ENCODE measurements at places on chromosomes 5 and 9. TPM values are rescaled to one million over a fixed set of nuclear protein-coding genes. Genes with fewer than 3 reads are reported as not detected.

- DNase-seq = no peak
Observed at GRCh38 chr5:36279054-36279698, 22.5 kb downstream of the RANBP3L start.

DNA sequence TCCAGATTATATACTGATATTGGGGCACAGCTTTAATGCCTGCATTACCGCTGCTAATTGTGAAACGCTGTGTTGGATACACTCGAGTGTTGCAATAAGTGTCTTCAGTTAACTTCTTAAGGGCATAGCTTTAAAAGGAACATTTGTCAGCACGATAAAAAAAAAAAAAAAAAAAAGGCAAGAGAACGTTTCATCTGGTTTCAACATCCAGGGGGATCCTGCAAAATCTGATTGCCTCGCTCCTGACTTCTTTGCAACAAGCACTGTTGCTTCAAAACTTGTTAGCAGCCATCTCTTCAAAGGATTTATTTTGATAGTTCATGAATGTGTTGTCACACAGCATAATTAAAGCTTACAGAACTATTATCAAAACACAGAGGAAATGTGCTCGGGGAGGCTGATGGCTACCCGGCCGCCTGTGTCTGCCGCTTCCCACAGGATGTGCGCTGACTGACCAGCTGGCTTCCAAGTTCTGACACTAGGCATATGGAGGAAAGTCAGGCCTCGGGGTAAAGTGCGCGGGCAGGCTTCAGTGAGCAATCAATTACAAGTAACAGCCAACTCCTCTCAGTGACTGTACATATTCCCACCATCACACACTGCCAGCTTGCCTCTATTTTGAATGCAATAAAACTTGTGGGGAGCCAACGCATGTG is 77.7 kb downstream of the EBF1 start:
- peak; percentile 73 for DNase-seq

DNA sequence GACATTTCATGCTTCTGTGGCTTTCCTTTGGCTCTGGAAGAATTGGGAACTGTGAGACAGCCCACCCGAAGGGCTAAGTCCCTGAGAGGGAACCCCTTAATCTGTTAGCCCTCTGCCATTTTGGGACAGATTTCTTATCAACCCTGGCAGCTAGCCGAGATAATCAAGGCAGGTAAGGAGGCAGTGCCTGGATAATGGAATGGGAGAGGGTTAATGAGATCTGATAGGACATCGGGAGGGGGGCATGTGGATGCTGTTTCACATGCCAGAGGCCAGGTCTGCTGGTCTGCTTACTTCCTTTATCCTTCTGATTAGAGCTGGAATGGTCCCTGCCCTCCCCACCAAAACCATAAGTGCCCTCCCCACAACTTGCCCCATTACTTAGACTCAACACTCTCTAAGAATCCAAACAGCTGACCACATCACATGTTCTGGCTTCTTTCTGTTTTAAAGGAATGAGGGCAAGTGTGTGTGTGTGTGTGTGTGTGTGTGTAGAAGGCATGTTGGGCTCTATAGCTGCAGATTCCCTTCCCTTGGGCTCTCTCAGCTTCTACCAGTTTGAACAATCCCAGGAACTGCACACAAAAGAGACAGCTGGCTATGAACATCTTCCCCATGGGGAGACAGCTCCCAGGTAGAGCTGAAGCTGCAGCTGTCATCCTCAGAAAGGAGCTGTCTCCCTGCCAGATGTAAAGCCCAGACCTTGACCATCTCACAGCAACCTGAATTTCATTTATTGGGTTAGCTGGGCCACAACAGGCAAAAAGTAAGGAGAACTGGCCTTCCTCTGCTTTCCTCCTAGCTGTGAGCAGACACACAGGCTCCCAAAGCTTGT is 221.3 kb downstream of the PIK3R1 start:
- no peak for DNase-seq

GRCh38 chr5:133749331-133749985 is 137.1 kb upstream of the FSTL4 start:
- no peak for DNase-seq

GRCh38 chr9:120869360-120869687 is 7.7 kb downstream of the PHF19 start:
- DNase-seq = no peak

- DNase-seq = no peak
Observed at GRCh38 chr5:169351721-169352120, 50.8 kb upstream of the SLIT3 start.

GRCh38 chr5:17120209-17120608 is 97.2 kb upstream of the BASP1 start:
- no peak for DNase-seq

GRCh38 chr5:66653325-66653724 is 57.1 kb downstream of the MAST4 start:
- no peak for DNase-seq

- no peak for DNase-seq
Observed at GRCh38 chr5:43410414-43410813, 1.8 kb downstream of the CCL28 start.

- DNase-seq = no peak
Observed at GRCh38 chr9:132632413-132633129, 37.2 kb downstream of the DDX31 start.

DNA sequence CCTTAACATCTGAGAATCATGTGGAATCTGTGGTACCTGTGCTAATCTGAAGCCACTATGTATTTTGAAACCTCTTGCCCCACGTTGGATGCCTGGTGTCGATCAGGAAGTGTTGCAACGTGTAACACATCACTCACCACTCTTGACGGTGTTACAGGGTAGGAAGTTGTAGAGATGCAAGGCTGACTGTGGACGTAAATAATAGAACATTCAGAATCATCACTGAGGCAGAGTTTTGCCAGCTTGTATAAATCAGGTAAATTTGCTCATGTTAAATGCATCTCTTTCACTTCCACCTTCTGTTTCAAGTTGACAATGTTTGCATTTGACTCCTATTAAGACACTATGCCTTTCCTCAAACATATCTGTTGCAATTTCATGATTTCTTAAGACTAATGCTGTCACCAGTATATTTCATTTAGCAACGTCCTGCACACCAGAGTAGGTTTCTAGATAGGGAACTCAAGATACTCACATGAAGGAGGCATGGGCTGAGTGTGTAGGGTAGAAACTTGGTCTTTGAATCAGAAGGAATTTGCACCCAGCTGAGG is 38.1 kb downstream of the BASP1 start:
- DNase-seq = no peak

- DNase-seq = peak; percentile 67
Observed at GRCh38 chr5:78497573-78498533, 137.4 kb downstream of the SCAMP1 start.

DNA sequence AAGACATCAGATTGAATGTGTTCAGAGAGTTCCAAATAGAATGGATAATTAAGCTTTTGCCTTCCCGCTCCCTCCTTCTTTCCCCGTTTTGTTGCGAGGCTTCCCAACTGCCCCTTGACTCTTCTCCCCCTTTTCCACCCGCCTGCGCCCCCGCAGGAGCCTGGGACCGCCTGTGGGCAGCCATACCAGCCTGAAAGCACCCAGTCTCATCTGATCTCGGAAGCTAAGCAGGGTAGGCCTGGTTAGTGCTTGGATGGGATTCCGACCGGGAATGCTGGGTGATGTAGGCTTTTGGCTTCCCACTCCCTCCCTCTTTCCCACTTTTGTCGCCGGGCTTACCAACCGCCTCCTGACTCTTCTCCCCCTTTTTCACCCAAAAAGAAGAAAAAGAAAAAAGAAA is 6.8 kb upstream of the HSD17B4 start:
- DNase-seq = no peak

- DNase-seq = no peak
Observed at GRCh38 chr5:118450554-118451332, 537.6 kb downstream of the DTWD2 start.

RIOK2 gene
- total RNA-seq = 24.4 TPM

BRINP1 gene
- total RNA-seq = 0.93 TPM

ADAMTS6 gene
- total RNA-seq = 1.8 TPM

TOMM5 gene
- total RNA-seq = 60.1 TPM

MVB12B gene
- 12.0 TPM for total RNA-seq

RNF180 gene
- total RNA-seq = 27.9 TPM

PAPPA gene
- total RNA-seq = 2.5 TPM

All from right cardiac atrium (tissue), 5 donors.